ENCODE measurements at places on chromosomes 11 and 22.

DNA sequence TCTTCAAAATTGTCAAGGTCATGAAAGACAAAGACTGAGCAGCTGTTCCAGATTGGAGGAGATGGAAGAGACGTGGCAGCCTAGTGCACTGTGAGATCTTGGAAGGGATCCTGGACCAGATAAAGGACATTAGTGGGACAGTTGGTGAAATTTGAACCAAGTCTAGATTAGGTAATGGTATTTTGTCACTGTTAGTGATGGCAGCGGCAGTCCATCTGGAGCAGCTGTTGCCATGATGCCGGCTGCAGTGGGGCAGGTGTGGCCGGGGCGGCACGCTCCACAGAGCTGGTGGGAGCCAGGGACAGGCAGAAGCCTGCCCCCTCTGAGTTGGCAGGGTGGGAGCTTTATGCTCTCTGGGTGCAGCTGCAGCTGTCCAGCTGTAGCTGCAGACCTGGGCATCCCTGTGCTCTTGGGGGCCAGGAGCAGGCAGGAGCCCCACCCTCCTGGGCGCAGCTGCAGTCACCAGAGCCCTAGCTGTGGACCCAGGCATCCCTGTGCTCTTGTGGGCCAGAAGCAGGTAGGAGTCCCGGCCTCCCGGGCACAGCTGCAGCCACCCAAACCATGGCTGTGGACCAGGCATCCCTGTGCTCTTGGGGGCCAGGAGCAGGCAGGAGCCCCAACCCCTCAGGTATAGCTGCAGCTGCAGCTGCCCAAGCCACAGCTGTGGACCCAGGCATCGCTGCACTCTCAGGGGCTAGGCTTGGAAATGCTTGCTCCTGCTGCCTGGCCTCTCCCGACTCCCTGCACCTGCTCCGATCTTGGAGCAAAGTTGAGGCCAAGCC is 20.7 kb downstream of the DIXDC1 start:
- no peak for DNase-seq

DNA sequence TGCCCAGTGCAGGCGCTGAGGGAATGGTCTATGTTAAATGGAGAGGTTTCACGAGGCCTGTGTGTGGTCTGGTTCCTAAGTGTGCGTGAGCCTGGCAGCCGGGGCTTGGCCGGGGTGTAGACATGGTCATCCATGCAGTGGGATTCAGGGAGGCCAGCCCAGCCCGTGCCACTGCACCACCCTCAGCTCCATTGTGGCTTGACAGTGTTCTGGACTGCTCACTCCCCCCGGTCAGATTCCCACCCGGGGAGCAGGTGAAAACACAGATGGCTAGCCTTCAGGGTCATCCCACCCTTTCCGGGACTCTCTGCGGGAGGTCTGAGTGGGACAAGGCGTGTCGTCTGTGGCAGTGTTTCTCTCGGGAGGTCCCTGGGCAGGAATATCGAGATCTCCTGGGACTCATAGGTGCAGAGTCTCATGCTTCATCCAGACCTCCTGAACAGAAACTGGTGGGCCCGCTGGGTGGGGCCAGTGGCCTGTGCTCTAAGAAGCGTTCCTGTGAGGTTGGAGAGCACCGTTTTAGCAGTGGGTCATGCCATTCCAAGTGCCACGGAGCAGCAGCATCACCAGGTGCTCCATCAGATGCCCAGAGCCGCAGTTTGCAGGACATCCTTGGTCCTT is 52.3 kb downstream of the ST14 start:
- DNase-seq, result no peak

- DNase-seq, result no peak
These were observed 8.6 kb upstream of the TRIM29 start for GRCh38 chr11:120146413-120147093.

GRCh38 chr11:71505001-71505400 is 22.1 kb upstream of the KRTAP5-7 start:
- no peak for DNase-seq

- no peak for DNase-seq
These were observed 5.5 kb upstream of the NFAM1 start for GRCh38 chr22:42437488-42438292.

- no peak for DNase-seq
These were observed 26.5 kb upstream of the PRDM10 start for GRCh38 chr11:130029137-130029536.

GRCh38 chr11:68704887-68705286 is 20.5 kb downstream of the GAL start:
- DNase-seq, result no peak

- DNase-seq, result no peak
These were observed 1.9 kb downstream of the CLDN5 start for GRCh38 chr22:19522190-19522880.

DNA sequence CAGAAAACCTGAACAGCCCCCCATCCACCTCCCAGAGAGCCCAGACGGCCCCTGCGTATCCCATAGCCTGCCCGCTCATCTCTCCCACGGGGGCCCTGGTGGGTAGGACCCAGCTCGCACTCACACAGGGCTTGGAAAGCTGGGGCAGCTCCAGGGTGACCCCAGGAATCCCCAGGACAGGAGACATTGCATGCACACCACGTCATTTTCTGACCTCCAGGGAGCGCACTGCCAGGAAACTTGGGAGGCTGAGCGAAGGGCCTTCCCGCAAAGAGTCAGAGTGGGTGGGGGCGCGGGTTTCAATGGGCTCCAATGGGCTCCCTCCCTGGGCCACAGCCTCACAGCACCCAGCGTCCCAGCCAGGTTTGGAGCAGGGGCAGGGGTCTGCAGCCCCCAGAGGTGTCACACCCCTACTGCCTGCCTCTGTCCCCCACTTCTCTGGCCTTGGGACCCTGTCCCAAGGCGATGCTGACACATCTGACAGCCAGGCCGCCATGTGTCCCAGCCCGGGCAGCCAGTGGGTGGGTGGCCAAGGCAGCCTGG is 8.2 kb upstream of the SYT8 start:
- no peak for DNase-seq
